ENCODE measurements at places on chromosomes 11 and 22. TPM values are rescaled to one million over a fixed set of nuclear protein-coding genes. Genes with fewer than 3 reads are reported as not detected.

- DNase-seq, result no peak
These were observed 282.3 kb downstream of the TTC28 start for GRCh38 chr22:28397306-28397705.

GRCh38 chr11:22666325-22666687 lies at the start of gene GAS2:
Gene GAS2, plus strand, starts transcription at chr11:22666611. Its CDS starts 8,259 bp downstream, at chr11:22674870.
- DNase-seq, result no peak

- DNase-seq, result no peak
These were observed 86.6 kb downstream of the FBXO7 start for GRCh38 chr22:32561163-32561562.

DNA sequence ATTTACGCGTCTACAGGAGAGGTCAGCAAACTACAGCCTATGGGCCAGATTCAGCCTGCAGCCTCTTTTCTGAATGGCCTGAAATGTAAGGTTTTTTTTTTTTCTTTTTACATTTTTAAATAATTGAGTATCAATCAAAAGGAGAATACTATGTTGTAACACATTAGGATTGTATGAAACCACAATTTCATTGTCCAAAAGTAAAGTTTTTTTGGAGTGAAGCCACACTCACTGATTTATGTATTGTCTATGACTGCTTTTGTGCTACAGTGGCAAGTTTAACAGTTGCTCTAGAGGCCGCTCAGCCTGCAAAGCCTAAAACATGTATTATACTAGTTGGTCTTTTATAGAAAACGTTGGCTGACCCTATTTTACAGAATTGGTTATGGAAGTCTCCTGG lies 923.2 kb downstream of the NTM start:
- DNase-seq, result no peak

- DNase-seq, result no peak
These were observed 9.7 kb upstream of the LGALS2 start for GRCh38 chr22:37589636-37590035.

- no peak for DNase-seq
These were observed 27.2 kb upstream of the PDGFD start for GRCh38 chr11:104191124-104191523.

DNA sequence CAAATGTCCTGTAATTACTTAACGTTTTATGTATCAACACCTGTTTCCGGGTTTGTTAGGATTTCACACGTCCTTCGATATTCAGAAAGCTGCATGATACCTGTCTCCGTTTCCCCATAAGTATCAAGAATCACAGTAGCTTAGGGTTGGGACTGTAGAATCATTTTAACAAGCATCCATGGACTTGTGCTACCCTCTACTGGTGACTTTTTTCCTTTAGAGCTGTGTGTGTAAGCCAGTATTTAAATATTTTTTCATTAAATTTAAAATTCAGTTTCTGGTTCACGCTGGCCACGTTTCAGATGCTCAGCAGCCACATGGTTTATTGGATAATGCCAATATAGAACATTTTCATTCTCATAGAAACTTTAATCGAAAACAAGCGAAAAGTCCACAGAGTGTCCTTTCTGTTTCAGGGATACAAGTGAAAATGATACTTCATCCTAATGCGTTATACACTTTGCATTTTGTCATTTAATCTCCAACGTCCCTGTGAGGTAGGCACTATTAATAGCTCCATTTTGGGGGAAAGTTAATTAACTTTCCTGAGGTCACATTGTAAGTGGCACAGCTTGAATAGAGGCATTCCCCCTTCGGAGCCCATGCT lies 61.5 kb upstream of the SLC25A18 start:
- peak; percentile 51 for DNase-seq

DNA sequence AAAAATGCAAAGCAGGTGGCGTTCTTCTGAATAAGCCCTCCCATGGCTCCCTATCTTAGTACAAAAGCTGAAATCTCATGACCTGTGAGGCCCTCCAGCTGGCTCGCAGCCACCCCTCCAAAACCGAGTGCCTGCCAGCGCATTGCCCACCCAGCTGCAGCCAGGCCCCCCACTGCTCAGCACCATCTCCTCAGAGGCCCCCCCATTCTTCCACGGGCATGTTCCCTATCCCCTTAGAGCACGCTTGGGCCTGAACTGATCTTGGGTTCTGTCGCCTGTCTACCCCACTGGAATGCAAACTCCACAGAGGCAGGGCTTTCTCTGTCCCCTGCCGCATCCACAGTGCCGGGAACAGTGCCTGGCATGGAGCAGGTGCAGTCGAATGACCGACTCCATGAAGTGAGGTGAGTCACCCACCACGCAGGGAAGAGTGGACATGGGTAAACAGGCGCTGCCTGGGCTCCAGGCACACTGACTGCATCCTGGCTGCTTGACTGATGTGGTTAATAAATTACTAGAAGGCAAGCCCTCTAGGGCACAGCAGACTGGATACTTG lies 11.3 kb upstream of the EFCAB6 start:
- peak; percentile 50 for DNase-seq

DNA sequence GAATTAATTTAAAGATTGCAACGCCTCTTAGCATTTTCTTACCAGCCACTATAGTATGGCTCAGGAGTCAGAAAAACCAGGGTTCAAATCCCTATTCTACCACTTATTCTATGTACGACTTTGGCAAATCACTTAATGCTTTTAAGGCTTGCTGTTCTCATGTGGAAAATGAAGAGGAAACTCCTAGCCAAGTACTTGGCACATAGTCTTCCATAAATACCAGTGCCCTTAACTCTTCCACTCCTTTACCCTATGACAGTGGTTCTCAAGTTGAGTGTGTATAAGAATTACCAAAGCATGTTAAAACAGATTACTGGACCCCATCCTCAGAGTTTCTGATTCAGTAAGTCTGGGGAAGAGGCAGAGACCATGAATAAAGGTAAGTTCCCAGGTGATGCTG lies 107.6 kb downstream of the RBFOX2 start:
- DNase-seq, result no peak

DNA sequence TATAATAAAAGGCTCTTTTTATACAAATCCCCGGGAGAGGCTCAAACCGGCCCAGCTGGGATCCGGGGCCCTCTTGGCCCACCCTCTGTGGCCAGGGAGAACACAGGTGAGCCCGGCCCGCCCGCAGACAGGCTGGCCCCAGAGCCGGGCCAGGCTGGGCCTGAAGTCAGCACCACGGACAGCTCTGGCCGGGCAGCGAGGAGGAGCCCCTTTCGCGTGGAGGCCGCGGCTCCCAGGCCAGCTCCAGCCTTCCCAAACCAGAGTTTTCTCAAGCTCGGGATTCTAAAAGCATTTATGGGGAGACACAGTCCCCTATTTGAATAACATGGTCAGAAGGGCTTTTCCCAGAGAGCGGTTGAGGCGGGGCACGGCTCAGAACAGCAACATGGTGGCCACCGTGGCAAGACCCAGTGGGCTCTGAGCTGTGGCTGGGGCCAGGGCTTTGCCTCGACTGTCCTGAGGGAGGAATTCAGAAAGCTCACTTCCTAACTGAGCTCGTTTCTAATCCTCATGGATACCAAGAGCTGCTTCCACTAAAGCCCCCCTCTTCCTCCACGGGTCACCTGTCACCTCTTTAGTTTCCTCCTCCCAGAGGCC lies 115.4 kb downstream of the BRD1 start:
- DNase-seq, result peak; percentile 20

DNA sequence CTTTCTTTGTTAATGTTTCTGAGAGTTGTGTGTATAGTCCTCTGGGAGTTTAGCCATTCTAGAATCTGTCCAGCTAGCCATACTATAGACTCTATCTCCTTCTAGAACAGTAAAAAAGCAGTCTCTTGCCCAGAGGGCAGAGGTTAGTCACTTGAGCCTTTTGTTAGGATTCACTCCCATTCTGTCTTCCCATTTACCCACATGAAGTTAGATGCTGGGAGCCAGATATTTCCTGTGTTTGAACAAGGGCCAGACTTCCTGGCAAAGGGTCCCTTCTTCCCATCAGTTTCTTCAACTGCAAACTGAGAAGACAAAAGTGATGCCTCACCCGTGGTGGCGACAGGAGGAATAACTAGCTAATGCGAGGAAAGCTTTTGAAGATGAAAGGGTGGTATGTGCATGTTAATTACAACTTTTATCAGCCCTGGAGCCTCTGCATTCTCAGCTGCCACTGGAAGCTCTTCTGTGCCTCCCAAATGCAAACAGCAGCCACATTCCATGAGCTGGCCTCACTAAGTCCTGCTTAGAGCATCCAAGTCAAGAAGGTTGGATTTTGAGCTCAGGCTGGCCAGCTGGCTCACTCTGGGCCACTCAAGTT lies 12.8 kb downstream of the CD44 start:
- DNase-seq, result no peak

- no peak for DNase-seq
These were observed 101.4 kb upstream of the ARHGAP42 start for GRCh38 chr11:100585728-100586127.

DNA sequence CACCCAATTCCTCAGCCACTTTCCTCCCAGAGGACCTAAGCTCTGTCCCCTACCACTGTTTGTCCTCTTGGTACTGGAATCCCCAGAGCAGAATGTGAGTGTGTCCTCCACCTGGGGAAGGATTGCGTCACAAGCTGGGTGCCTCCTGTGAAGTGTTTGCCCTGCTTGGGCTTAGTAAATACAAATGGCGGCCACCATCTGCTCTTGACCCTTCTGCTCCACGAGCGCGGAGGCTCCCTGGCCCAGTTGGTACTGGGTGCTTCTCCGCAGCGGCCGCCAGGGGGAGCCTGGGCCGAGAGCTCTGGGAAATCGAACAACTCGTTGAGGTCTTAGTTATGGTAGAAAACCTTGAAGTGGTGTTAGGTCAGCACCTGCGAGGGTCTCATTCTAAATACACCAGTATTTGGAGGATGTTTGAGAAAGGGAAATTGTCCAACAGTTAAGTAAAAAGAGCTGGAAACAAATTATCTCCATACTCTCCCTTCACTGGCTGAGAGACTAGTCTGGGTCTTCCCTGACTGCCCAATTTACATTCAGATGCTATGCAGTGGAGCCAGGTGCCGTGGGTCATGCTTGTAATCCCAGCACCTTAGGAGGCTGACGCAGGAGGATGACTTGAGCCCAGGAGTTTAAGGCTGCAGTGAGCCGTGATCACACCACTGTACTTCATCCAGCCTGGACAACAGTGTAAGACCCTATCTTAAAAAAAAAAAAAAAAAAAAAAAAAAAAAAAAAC lies 74.6 kb upstream of the TEAD1 start:
- no peak for DNase-seq

DNA sequence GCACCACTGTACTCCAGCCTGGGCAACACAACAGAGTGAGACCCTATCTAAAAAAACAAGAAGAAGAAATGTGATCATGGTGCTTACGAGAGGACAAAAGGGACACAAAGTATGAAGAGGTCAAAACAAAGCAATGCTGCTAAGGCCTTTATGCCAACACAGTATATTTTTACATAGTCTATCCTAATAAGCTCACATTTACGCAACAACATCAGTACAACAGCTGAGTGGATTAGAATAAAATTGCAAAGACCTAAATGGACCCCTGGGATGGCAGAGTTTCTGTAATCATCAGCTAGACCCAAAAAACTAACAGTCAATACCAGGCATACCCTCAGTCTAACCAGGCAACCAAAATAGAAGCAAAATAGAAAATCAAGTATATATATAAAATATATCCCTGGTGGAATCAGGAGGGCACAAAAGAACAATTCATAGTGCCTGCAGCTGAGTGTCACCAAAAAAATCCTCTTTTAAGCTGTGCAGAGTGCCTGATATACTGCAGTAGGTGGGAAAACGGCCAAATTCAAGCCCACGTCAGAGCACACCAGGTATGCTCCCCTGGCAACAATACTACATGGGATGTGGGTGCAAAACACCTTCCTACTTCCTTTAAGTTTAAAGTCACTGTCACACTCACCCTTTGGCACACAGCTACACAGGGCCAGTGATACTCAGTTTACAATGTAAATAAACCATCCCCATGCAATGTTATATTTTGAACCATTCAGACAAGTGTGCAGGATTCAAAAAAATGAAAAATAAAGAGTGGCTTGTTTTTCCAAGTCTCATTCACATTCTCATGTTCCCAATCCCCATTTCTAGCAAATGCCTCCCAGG lies 57.8 kb downstream of the RBFOX2 start:
- DNase-seq, result no peak

DNA sequence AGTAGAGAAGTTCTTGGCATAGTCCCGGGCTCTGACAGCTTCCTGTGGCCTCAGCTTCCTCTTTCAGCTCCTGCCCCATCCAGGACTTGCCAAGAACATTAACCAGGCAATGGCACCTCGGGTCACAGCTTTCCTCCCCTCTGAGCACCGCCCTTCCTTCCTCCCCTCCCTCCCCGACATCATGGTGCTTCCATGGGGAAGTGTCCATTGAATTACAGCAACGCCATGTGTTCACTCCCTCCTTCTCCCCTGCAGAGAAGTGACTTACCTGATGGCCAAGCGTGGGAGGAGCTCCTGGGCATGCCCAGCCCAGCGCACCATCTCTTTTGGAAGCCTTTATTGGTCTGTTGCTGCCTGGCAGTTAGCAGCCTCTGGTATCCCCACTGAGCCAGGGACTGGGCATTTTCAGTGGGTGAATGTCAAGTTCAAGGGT lies 25.8 kb upstream of the DAGLA start:
- no peak for DNase-seq

- DNase-seq, result no peak
These were observed 1.5 kb downstream of the SLC43A1 start for GRCh38 chr11:57513911-57514537.

- no peak for DNase-seq
These were observed 69.1 kb downstream of the SLC17A6 start for GRCh38 chr11:22407267-22407666.

- no peak for DNase-seq
These were observed 311.4 kb downstream of the NELL1 start for GRCh38 chr11:20980736-20981135.

GRCh38 chr22:46513908-46514550 lies 23.4 kb downstream of the CELSR1 start:
- no peak for DNase-seq

SCGB1A1 gene
- polyA plus RNA-seq, result not detected

SPON1 gene
- polyA plus RNA-seq, result 70.9 TPM

MYEOV gene
- polyA plus RNA-seq, result 5.1 TPM

OR52N2 gene
- not detected for polyA plus RNA-seq

SMTNL1 gene
- 0.45 TPM for polyA plus RNA-seq

SORL1 gene
- polyA plus RNA-seq, result 40.0 TPM

TRIM64 gene
- polyA plus RNA-seq, result not detected

STK33 gene
- 37.1 TPM for polyA plus RNA-seq

REXO2 gene
- 119 TPM for polyA plus RNA-seq

CNIH2 gene
- polyA plus RNA-seq, result 1.9 TPM
